ENCODE measurements at places on chromosomes 2 and 18.

- no peak for DNase-seq
Measured at GRCh38 chr18:64127172-64127571, 21.7 kb downstream of the LINC00305 start.

DNA sequence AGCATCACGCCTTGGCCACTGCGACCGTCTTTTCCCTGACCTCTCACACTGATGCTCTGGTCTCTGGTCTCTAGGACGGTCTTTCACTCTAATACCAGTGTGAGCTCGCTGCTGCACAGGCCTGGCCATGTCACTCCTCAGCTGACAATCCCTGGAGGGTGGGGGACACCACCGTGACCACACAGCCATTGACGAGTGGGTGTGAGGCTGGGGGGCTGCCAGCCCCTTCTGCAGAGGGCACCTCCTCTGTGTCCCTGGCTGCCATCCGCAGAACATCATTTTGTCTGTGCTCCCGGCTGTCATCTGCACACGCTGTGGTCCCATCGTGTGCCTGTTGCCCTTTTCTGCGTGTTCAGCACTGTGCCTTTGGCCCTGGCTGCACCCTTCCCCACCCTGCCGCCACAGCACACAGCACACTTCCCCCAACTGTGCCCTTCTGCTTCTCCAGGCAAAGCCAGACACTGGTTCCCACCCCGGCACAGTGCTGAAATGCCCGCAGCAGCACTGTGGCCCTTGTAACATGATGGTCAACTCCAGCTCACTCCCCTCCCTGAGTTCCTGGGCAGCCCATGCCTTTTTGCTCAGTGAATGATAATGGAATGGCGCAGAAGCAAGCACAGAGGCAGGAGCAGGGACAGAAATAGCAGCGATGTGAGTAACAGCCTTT lies 30.4 kb upstream of the INHBB start:
- no peak for DNase-seq

- DNase-seq = no peak
Measured at GRCh38 chr2:191148281-191148680, 2.5 kb downstream of the STAT4 start.

DNA sequence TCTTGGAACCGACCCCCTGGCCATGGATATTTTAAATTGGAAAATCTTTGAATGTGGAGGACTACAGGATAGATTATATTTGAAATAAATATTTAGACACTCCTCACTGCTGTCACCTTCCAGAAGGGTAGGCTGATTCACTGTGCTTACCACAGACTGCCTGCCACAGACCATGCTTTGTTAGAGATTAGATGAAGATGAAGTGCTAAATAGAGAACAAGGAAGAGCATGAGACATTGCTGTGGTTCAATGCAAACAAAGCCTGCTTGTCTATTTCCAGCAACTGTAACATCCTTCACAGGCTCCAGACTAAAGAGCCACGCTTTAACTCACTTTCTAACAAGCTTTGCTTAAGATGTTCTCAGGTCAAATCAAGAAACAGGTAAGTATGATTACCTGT lies 81.0 kb upstream of the TMEM17 start:
- no peak for DNase-seq

DNA sequence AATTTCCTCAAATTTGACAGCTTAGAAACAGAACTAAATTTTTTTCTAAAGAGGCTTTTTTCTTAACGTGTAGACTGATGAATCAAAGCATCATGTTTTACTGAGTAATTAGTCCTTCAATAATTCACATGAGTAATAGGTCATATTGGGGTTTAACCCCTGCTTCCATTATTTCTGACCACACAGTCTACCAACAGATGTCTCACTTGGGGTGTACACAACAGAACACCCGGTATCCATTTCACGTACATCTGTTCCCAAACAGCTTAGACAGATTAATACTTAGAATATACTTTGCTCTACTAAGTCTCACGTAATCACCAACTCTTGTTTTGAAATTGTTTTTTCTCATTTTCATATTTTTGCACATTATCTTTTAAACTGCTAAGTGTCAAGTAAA lies 14.8 kb downstream of the CERKL start:
- no peak for DNase-seq

DNA sequence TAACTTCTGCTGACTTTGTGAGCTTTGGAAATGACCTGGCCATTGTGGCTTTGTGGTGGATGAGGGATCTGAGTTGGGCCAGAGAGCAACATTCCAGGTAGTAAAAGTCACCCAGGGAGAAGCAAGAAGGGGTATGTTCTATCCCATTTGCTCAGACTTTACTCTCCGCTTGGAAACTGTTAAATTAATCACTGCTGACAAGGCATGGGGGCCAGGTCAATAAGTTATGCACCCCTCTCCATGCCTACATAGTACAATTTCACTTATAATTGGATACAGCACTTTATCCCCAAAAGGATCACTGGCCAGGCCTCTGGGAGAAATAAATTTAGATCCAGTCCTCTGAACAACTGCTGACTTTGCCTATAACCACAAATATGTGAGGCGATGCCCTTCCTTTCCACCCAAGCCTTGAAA lies 92.1 kb downstream of the RPRM start:
- no peak for DNase-seq

- DNase-seq = no peak
Measured at GRCh38 chr2:22124003-22124402, 1000.2 kb downstream of the TDRD15 start.

- no peak for DNase-seq
Measured at GRCh38 chr2:160368988-160369930, 124.3 kb downstream of the RBMS1 start.

DNA sequence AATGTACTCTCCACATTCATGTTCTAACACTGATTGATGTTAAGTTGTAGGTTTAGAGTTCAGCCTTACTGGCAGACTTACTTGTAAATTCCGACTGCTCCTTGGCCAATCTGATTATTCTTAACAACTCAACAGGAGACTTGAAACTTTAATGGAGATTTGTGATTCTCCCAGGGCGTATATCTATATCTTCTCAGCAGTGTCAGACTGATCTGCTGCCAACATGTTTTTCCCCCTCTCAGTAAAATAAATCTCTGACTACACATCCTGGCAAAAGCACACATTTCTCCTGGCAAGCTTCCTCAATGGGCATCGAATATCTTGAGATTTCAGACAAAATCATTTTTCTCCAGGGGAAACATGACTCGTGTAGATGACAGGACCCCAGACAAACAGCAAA lies 1041.2 kb downstream of the DPP10 start:
- DNase-seq = no peak

- DNase-seq = no peak
Measured at GRCh38 chr2:69119104-69119894, 106.3 kb downstream of the ANTXR1 start.

DNA sequence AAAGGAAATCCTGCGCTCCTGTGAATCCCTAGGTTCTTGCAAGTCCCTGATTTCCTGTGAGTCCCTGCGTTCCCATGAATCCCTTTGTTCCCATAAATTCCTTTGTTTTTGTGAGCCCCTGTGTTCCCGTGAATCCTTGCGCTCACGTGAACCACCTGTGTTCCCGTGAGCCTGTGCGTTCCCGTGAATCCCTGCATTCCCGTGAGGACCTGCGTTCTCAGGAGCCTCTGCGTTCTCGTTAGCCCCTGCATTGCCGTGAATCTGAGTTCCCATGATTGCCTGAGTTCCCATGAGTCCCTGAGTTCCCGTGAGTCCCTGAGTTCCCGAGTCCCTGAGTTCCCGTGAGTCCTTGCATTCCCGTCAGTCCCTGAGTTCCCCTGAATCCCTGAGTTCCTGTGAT lies 71.5 kb downstream of the SNTG2 start:
- no peak for DNase-seq

- no peak for DNase-seq
Measured at GRCh38 chr2:75600461-75601011, 39.8 kb upstream of the EVA1A start.

DNA sequence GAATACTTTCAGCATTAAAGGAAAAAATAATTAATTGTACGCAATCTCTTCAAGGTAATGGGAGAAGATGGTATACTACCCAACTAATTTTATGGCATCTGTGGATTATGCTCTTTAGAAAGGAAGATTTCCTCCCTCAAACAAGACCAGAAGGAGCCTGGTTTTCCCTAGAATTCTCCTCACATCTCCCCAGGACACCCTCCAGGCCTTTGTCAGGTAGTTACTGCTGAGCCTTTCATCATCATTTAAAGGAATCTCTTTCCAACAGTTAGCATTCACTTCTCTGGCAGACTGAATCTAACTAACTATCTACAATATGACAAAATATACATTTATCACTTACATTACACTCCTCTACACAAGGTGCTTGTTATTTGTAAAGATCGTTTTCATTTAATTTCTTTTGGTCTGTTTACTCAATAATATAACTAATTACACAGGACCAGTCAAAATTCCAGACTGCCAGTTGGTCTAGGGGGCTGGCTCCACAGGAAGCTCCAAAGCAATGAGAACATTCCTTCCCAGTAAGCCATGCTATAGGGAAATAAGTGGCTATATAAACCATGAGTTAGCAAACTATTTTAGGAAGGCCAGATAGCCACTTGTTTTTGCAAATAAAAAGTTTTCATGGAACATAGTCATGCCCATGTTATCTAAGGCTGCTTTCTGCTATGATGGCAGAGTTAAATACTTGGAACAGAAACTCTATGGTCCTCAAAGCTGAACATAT lies 19.1 kb downstream of the ZNF24 start:
- no peak for DNase-seq

DNA sequence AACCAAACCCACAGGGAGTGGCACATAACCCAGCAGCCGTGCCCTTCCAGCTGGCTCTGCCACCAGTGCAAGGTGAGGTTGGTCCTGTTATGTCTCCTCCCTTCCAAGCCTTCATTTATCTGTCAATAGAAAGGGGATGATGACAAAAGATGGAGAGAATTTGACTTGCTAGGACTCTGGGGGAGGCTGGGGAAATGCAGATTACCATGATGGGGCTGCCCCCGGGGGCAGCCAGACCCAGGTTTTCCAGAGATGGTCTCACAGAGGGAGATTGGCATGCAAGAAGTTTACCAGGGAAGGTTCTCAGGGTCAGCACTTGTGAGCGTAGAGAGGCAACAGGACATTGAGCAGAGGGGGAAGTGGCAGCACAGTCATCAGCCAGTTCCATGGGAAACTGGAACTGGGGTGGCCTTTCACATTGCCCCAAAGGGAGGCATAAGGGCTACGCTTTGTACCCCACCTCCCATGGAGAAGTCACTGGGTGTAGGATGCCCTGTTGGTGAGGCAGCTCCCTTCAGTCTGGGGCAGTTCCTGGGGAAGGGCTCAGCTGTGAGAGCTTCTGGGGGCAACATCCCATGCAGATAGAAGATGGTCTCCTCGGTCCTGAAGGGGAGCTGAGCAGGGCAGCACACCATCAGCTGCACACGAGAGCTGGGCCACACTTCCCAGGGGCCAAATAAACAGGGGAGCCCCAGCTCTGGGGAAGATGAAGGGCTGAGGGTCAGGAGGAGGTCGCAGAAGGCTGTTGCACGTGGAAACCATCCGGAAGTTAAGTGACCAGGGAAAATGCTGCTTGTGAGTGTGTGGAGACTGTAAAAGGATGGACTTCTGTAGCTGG lies 117.8 kb upstream of the EPC2 start:
- DNase-seq = no peak
